ENCODE measurements at places on chromosomes 13 and 19.
A peak's percentile ranks its signal among the peaks of the same experiment; 100 is the strongest.

- no peak for DNase-seq
Measured at GRCh38 chr13:43688227-43688907, 98.4 kb downstream of the ENOX1 start.

GRCh38 chr13:34678154-34678553, 263.9 kb upstream of the NBEA start:
- no peak for DNase-seq

- DNase-seq = no peak
Measured at GRCh38 chr13:71862459-71862943, 4.5 kb downstream of the DACH1 start.

GRCh38 chr13:59879281-59879680, 284.4 kb downstream of the DIAPH3 start:
- no peak for DNase-seq

DNA sequence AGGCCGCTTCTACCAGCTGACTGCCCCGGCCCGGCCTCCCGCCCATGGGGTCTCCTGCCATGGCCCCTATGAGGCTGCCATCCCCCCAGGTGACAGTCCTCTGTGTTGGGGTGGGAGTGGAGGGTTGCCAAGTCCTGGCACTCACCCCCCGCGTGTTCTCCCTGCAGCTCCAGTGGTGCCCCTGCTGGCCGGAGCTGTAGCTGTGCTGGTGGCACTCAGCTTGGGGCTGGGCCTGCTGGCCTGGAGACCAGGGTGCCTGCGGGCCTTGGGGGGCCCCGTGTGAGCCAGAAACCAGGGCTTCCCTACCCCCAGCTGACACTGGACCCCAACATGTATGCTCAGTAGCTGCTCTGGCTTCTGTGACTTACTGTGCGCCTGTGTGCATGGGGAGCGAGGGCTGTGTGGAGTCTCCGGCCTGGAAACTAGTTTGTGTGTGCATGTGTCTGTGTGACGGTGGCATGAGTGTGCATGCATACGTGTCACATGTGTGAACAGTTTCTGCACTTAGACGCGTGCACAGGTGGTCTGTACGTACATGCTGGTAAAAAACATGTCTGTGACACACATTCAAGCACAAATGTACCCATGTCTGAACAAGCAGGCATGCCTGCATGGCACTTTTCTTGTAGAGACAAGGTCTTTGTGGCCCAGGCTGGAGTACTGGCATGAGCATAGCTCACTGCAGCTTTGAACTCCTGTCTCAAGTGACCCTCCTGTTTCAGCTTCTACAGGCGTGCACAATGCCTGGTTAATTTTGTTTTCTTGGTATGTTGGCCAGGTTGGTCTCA, 4.9 kb downstream of the ACP4 start:
- no peak for DNase-seq

DNA sequence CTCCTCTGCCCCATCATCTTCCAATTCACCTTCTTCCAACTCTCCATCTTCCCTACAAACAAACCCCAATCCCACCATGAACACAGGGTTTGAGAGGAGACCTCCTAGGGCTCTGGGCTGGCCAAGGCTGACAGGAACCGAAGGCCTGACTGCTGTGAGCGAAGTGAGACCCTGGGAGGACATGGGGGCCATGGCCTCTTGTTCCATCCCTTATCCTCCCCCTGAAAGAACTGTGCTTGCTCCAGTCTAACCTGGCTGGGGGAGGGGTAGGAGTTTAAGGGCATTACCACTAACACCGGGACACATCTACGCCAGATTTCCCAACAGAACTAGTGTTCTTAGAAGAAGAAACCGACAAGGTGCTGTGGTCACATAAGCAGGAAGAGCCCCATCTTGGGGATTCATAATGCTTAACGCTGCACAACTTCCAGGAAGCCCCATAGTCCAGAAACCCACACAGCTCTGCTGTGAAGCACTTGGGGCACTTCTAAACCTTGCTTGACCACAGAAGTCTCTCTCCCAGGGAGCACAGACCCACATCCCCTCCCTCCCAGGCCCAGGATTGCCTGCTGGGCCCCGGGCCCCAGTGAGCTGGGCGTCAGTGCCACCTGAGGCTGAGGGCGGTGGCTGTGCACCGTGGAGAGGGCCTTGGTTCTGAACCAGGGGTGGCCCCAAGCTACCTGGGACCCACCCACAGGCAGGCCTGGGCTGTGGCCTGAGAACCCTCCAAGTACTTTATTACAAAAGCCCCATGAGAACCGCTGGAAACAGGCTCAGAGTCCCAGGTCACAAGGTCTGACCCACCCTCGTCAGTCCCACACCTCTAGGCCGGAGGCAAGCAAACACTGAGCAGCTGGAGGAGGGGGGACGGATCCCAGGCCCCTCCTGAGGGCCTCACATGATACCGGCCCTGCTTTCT, 18.8 kb downstream of the ZC3H4 start:
- DNase-seq = peak; percentile 80

GRCh38 chr19:35958660-35959039, 22.5 kb downstream of the LRFN3 start:
- no peak for DNase-seq

- no peak for DNase-seq
Measured at GRCh38 chr19:52679598-52679997, 41.4 kb upstream of the ZNF83 start.

- no peak for DNase-seq
Measured at GRCh38 chr19:13958043-13958442, 5.7 kb downstream of the DCAF15 start.

DNA sequence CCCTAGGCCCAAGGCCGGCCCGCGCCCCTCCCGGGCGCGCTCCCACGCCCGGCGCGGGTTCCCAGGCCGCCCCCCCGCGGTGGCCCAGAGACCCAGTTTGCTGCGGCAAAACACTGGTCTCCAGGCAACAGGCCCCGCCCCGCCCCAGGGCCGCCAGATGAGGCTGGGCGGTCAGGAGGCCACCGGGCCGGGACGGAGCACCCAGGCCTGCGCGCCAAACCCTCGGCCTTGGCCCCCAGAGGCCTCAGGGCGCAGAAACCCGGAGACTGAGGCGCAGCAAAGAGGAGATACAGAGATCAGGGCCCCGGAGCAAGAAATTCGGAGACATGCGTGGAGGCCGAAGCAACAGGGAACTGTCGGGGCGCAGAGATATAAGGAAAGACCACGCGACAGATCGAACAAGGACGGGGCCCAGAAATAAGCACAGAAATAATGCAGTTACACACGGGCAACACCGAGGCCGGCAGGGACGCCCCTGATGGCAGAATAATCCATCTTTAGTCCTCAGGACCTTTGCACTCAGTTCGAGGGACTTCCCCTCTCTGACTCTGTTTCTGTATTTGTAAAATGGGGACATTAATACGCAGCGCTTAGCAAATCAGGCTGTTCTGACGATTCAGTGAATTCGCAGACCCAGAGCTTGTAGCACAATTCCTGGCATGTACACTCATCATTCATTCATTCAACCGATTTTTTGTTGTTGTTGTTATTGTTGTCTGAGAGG, 20.8 kb upstream of the ERCC1 start:
- DNase-seq = peak; percentile 81

DNA sequence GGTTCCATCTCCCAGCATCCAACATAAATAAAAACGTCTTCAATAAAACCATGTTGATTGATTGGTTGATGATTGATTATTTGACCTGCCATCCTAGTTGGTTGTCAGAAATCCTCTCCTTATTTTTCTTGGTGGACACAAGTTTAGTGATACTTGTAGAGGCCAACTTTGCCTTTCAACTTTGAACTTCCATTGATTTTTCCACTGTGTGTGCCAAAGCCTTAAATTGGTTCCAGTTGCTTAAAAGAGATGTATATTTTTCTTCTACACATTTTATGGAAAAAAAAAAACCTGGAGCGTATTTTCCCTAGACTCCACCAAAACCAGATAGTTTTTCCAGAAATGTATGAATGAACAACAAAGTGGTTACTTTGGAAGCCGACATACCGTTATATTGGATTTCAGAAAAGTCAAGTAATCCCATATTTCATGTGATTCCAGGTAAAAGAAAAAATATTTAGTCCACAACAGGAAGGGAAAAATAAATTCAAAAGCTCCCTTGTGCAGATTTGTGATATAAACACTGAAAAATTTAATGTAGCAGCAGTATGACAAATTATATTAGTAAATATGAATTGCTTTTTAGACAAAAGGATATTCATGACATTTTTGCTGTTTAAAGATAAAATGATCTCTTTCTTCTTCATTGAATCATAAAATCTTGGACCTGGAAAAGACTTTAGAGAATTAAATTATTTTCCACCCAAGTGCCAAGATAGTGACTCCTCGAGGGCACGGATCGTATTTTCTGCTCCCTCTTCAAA, 85.2 kb downstream of the MBNL2 start:
- no peak for DNase-seq

- no peak for DNase-seq
Measured at GRCh38 chr19:56295531-56296455, 18.8 kb downstream of the ZSCAN5A start.

- DNase-seq = peak; percentile 67
Measured at GRCh38 chr19:55118401-55118991, 1.1 kb upstream of the PPP1R12C start.

- peak; percentile 83 for DNase-seq
Measured at GRCh38 chr19:42140125-42140754, 8.0 kb upstream of the POU2F2 start.

DNA sequence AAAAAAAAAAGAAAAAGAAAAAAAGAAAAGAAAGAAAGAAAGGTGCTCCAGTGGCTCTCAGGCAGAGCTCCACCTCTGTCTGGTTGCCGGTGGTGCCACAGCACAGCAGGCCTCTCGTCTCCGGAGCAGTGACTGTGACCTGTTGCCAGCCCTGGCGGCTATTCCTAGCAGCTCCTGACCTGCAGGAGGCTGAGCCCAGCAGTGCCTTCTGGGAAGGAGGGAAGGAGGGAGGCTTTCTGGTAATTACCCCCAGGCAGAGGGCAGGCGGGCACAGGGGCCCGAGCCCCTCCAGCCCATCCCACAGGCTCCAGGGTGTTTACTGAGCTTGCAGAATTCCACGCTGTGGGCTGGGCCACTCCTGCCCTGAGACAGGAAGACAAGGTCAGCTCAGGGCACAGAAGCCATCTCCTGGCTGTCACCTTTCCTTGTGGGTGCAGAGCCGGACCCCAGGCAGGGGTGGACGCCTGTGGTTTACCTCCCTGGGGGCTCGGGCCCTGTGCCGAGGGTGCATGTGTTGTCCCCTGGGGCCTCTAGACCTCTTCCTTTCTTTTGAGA, 77.9 kb downstream of the GNG7 start:
- no peak for DNase-seq

GRCh38 chr19:34288381-34288780, 34.0 kb downstream of the GARRE1 start:
- no peak for DNase-seq

DNA sequence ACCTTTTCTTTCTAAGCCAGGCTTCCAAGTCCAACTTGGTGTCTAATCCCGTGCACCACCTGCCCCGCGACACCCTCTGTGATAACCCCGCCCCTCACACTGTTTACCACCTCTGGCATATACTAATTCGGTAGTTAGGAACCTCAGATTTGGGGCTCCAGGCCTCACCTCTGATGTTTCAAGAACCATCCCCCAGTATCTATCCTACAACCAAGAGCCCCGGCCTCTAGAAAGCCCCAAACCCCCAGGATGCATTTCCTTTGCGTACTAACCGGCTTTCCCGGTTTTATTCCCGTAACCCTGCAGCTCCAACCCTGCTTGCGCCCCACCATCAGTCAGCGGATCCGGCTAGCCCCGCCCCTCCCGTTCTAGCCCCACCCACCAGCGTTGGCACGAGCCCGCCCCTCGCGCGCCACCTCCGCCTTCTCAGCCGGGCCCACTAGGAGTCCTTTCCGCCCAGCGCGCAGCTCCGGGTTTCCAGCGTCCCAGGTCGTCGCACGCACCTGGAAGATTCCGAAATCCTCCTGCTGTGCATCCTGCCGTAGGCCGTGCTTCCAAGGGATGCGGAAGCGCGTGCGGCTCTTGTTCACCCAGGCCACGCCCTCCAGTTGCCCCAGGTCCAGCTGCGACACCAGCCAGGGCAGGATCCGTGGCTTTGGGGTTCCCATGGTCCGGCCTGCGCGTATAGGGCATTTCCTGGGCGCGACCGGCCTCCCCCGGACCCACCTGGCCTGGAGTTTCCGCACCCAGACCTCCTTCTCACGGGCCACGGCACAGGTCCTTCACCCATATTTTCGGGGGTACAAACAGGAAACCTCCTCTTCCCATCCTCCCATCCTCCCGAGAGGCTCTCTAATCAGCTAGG, 1.3 kb downstream of the IRF3 start:
- peak; percentile 71 for DNase-seq

DNA sequence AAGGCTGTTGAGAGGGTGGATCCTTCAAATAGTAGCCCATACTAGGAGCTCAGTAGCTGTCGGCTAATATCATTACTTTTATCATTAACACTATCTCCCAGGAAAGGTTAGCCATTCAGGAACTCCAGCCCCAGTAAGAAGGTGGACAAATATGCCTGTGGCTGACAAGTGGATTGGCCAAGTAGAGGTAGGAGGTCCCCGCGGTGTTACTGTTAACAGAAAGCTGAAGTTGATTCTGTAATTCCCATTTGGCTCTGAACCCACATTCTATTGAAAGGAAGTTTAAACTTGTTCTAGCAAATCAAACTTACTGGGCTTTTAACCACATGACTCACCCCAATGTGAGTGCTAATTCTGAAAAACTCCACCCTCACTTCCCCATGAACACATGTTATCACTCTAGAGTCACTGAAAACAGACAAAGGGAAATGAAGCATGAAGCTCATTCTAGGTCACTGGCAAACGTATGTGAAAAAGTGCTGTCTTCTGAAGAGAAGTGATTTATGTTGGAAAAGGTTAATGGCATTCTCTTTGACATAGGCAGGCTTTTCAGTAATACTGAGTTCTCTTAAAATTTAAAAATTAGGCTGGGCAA, 273.5 kb downstream of the FGF14 start:
- peak; percentile 15 for DNase-seq

- DNase-seq = no peak
Measured at GRCh38 chr13:36082396-36082795, 48.8 kb downstream of the DCLK1 start.

GRCh38 chr13:21055016-21055415, 6.4 kb downstream of the LATS2 start:
- no peak for DNase-seq

DNA sequence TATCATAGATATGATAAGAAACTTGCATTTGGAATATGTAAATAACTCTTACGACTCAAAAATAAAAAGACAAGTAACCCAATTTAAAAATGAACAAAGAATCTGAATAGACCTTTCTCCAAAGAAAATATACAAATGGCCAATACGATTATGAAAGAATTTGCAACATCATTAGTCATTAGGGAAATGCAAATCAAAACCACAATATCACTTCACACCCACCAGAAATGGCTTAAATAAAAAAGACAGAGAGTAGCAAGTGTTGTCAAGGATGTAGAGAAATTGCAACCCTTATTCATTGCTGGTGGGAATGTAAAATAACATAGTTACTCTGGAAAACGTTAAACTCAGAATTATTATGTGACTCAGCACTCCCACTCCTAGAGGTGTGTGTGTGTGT, 226.6 kb upstream of the MAB21L1 start:
- DNase-seq = no peak

GRCh38 chr19:49847731-49848696, 2.9 kb upstream of the PTOV1 start:
- peak; percentile 72 for DNase-seq

DNA sequence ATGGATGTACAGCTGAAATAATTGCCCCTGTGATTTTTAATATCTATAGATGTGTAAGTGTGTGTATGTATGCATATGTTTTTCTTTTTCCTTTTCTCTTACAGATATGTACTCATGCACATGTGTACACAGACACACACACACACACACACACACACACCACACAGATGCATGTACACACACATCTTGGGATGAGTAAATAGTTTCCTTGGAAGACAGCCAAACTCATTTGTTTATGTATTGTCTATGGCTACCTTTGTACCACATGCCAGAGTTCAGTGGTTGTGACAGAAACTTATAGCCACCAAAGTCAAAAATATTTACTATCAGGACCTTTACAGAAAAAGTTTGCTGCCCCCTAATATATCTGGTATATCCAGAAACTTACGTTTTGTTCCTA, 192.6 kb downstream of the MAB21L1 start:
- DNase-seq = no peak

All from inflammatory macrophage (primary cell).